ENCODE measurements at places on chromosomes 3 and 15.

DNA sequence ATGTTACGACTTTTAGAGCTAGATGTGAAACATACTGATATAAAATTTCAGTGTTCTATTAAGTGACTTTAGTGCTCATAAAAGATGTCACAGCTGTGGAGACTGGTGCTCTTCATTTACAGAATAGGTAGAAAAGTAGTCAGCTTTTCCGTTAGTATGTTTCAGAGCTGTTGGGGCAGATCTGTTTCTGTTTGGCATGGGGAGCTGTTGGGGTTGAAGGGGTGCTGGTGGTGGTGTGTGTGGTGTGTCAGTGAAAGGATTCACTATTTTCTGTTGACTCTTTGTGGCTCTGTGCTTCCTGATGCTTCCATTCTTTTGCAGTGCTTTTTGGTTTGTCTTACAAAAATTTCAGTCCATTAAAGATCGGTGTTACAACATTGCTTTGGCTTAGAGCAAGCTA is 3.2 kb downstream of the UBE2E2 start:
- DNase-seq, result no peak

GRCh38 chr15:57994221-57995049 is 71.1 kb downstream of the ALDH1A2 start:
- DNase-seq, result no peak

DNA sequence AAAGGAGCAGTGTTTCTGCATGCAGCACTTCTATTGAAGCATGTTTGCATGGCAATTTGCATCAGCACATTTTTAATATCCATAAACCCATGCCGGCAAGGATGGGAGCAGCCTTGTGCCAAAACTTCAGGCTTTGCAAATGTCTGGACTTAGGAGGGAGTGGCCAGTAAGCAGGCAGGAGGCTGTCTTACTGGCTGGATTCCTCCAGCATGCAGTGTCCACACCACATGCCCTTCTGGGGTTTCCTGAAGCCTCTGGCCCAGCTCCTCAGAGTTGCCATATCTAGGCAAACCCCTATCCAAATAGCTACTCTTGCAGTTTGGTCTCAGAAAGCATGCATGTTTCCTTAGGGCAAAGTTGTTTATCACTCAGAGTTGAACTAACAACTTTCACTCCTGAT is 139.1 kb upstream of the MRPS22 start:
- no peak for DNase-seq

DNA sequence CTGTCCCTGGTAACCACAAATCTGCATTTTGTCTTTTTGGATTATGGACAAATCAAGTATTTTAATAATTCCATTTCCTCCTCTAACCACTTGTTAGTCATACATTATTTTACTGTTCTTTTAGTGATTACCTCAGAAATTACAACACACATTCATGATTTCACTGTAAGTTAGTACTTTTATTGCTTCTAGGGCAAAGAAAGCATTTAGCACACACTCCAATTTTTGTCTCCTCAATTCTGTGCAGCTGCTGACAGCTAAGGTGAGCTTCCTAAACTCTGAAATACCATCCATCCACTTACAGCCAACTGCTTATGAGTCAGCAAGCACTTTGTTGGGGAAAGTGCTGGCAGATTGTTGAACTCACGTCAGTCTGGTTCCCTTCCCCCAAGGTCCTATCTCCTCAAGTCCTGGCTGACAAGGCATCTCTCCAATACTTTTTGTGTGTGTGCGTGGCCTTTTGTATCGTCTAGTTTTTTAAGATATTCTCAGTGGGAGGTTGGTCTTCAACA is 49.4 kb upstream of the TNFAIP8L3 start:
- no peak for DNase-seq

GRCh38 chr3:13713396-13713795 is 164.5 kb downstream of the FBLN2 start:
- no peak for DNase-seq

GRCh38 chr3:48990636-48991469 is 812 bp downstream of the P4HTM start:
- peak; percentile 32 for DNase-seq

- no peak for DNase-seq
Observed at GRCh38 chr3:152175528-152175889, 93.2 kb upstream of the MBNL1 start.

DNA sequence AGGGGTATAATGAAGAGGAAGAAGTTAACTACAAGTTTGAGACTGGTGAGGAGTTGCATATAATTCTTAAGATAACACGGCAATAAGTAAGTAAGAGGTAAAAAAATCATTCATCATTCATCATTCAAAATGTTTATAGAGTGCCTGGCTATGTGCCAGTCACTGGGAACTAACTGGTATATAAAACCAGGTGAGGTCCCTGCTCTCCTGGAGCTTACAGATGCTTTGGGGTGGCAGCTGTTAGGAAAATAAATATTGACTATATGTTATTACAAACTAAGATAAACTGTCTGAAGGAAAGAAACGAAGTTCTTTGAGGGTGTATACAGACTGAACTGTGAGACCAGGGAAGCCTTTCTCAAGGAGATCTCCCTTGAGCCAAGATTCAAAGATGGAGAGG is 2.9 kb downstream of the CASR start:
- no peak for DNase-seq

- no peak for DNase-seq
Observed at GRCh38 chr15:97561529-97561928, 399.0 kb upstream of the ARRDC4 start.

DNA sequence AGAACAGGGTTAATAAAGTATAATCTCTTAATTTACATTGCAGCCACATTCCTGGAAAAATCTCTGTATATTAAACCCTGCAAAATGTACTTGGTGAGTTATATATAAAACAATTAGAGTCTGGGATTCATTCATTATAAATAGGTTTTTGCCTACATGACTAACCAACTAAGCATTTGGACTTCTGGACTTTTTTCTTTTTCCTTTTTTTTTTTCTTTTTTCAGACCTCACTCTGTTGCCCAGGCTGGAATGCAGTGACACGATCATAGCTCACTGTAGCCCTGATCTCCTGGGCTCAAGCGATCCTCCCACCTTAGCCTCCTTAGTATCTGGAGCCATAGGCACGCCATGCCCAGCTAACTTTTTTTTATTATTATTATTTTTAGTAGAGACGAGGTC is 4.5 kb downstream of the DNAJC13 start:
- DNase-seq, result no peak

DNA sequence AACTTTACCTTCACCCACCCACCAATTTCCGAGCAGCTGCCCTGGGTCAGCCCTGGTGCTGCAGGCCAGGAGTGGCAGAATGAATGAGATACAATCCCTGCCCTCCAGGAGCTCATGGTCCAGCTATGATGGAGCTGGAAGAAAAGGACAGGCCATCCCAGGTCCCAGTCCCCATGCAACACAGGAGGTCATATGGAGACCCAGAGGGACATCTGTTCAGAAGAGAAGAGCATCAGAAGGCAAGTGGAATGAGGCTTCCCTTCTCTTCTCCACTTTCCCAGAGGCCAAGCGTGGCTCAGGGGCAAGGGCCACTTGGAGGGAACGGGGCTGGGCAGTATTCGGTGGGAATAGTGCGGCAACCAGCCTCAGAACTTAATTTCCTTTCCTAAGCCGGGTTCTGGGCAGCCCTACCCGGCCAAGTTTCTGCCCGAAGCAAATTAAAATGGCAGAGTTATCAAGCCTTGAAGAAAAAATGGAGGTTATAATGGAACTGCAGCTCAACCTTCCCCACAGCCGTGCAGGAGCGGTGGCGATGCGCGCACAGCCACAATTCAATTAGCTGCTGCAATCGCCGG is 35.9 kb downstream of the TLE3 start:
- DNase-seq, result no peak

DNA sequence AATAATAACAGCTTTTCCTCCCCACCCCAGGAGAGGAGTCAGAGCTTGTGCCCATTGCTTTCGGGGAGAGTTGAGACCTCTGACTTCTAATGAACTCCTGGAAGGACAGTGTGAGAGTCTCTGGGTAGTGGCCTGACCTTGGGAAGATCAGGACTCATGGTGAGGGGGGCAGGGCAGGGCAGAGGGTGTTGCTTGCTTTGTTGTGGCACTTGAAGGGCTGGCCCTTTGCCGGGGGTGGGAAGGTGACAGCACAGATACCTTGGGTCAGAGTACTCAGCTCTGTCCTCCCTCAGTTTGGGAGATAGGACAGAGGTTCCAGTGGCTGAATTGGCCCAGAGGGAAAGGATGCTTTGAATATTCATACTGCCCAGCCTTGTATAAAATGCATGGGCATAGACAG is 15.8 kb downstream of the RBP2 start:
- DNase-seq, result no peak

DNA sequence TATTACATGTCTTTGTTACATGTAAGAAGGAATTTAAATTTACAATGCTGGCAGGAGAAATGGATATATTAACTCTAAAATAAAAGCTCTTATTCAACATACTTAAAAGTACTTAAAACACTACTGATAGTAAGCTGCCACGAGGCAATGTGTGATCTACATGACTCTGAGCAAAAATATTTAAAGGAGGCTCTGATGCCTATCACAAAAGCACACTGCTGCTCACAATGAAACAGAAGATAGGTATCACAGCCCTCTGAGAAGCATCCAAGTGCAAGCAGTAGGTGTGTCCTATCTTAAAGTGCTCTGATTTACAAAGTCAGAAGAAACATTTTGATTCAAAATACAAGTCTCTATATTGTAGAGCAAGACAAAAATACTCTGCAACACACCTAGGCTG is 371.2 kb upstream of the WNT5A start:
- DNase-seq, result no peak

All from activated naive CD4-positive, alpha-beta T cell treated with Interleukin-2 at 50 U/mL for 16 hours (primary cell).